Sigmoid colon (tissue), 7 donors: ENCODE measurements at places on chromosomes 6 and 20. TPM values are rescaled to one million over a fixed set of nuclear protein-coding genes. Genes with fewer than 3 reads are reported as not detected.

DNA sequence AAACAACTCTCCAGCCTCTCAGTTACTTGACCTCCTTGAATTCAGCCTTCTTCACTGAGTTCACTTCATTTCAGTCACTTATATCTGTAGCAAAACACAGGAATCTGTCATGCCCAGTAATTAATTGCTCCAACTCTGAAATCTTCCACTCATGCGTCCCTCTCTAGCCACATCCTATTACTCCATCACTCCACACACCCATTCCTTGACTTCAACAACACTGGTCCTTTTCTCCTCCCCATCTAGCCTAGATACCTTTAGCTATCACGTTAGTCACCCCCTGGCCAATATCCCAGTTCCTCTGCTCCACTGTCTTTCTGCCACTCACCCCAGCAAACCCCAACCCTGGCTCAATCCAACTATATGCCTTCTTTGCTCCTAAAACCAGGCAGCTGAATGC, 7.7 kb downstream of the ZHX3 start:
- no peak for DNase-seq
- H3K27me3 ChIP-seq = no peaks in the 10 kb centered on the region
- H3K36me3 ChIP-seq = no peaks in the 10 kb centered on the region
- no peak overlapping the region for H3K4me3 ChIP-seq

DNA sequence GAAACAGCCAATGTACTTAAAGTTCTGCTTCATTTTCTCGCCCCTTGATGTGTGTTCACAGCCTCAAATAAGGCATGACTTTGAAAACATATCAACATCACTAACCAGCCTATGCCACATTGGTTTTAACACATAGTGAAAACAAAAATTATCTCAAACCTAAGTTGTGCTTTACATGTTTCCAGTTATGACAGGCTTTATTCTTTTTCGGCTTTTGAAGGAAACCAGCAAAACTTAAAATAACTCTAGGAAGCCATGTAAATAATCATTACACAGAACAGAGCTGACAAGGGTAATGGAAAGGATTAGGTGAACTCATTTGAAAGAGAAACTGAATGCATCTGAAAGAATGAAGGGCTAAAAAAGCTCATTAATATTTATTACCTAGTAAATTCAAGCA, 42.1 kb downstream of the BMP5 start:
- H3K4me1 ChIP-seq = no peaks in the 10 kb centered on the region
- H3K36me3 ChIP-seq = no peaks in the 10 kb centered on the region
- no peak for DNase-seq
- no peak overlapping the region for H3K27ac ChIP-seq

- H3K27me3 ChIP-seq = no peaks in the 10 kb centered on the region
- DNase-seq = no peak
- no peak overlapping the region for H3K4me3 ChIP-seq
- H3K36me3 ChIP-seq = no peaks in the 10 kb centered on the region
- H3K27ac ChIP-seq = no peak overlapping the region
- H3K4me1 ChIP-seq = no peaks in the 10 kb centered on the region
Observed at GRCh38 chr6:19988555-19988954, 151.4 kb downstream of the ID4 start.

- peak; percentile 48 for DNase-seq
- no peak overlapping the region for H3K4me3 ChIP-seq
Observed at GRCh38 chr6:168190646-168191443, 111.8 kb upstream of the FRMD1 start.

DNA sequence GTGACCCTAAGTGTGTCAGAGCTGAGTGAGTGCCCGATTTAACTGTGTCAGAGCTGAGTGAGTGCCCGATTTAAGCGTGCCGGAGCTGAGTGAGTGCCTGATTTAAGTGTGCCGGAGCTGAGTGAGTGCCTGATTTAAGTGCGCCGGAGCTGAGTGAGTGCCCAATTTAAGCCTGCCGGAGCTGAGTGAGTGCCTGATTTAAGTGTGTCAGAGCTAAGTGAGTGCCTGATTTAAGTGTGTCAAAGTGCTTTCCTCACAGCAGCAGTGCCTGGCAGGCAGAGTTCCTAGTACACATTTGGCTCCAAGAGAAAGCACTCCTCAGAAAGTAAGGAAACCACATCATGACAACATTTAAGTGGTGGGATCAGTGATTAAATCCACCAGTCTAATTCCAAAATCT, 13.2 kb downstream of the SERAC1 start:
- H3K27ac ChIP-seq = no peak overlapping the region
- DNase-seq = no peak
- H3K4me3 ChIP-seq = no peak overlapping the region
- no peaks in the 10 kb centered on the region for H3K4me1 ChIP-seq
- no peaks in the 10 kb centered on the region for H3K27me3 ChIP-seq
- peaks cover 32% of the 10 kb centered on the region for H3K36me3 ChIP-seq

Gene NPEPL1
- total RNA-seq = 47.4 TPM

Gene FAM184A
- total RNA-seq = 8.7 TPM

Gene STX11
- 3.4 TPM for total RNA-seq
